ENCODE measurements at places on chromosomes 6 and 20. TPM values are rescaled to one million over a fixed set of nuclear protein-coding genes. Genes with fewer than 3 reads are reported as not detected.

The MCCD1 gene
- polyA plus RNA-seq: not detected

The ID4 gene
- not detected for polyA plus RNA-seq

DNA sequence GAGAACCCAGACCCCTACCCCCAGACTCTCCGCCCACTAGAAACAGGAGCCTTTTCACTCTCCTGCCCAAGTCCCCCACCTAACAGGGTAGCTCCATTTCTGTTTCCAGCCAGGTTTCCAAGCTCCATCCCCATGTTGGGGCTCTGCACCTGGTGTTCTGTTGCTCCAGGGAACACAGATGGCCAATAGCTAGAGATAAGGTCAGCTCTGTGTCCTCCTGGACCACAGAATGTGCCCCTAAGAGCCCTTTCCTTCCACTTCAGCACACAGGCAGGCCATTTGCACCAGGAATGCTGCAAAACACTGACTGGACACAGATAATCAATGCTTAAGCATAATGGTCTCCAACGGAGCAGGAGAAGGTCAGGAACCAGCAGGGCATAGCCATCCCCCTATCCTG, 159.4 kb downstream of the QRSL1 start:
- no peak for DNase-seq

GRCh38 chr6:86952991-86953390, 15.7 kb downstream of the HTR1E start:
- DNase-seq: no peak

Measured in endothelial cell of umbilical vein (primary cell).